ENCODE measurements at places on chromosomes 11 and 22.

GRCh38 chr22:36336246-36337182 lies 51.3 kb downstream of the MYH9 start:
- no peak for DNase-seq

DNA sequence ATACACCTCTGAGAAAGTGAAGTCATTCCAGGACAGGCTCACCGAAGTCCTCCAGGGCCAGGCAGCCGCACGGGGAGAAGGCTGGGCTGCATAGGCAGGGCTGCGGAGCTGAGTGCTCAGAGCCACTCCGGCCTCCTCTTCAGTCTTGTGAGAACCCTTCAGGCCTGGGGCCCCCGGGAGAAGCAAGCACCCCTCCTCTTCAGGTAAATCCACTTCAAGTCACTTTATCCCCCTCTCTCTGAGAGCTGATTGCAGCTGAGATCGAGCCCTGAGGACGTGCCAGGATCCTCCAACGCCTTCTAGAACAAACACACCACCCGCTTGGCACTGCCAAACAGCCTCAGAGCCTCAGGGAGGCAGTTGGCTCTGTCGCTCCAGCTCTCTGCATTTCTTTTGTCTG lies 1526.3 kb downstream of the BRD1 start:
- DNase-seq: no peak

GRCh38 chr22:48053973-48054372 lies 1291.5 kb downstream of the TBC1D22A start:
- DNase-seq: no peak

GRCh38 chr11:25159341-25159740 lies 662.5 kb downstream of the LUZP2 start:
- DNase-seq: no peak

- DNase-seq: no peak
These were observed 1.3 kb upstream of the MLC1 start for GRCh38 chr22:50086526-50086925.

DNA sequence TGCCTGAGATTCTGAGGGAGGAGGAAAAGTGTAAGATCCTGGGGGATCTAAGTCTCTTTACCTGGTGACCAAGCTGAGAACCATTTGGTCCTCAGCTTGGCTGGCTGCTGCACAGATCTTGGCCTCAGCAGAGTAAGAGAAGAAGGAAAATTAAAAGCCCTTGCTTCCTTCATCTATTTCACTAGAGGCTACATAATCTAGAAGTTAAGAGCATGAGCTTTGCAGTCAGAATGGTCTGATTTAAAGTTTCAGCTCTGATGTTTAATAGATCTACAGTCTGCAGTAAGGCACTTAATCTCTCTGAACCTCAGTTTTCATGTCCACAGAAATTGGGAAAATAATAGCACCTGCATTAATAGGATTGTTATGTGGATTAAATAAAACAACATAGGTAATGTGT lies 3.1 kb upstream of the ZBTB16 start:
- DNase-seq: no peak

DNA sequence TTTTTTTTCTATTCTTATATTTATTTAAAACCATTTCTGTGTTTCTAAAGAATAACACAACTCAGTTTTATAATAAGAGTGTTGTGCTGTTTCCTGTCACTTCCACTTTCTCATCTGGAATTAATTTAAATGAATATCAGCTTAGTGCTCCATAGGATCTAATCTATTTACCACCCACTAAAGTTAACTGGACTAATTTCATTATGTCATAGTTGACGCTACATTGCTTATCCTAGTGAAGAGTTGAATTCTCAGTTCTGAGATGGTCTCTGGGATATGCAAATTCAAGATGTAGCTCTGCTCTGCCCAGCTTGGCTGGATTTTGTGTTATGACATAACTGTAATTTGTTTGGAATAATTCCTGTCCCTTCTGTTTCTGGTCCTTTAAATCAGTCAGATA lies 380.1 kb downstream of the METTL15 start:
- DNase-seq: no peak
